Activated T-cell treated with anti-CD3 and anti-CD28 coated beads, Interleukin-2, amount 50 U/mL, for 1 hour (primary cell): ENCODE measurements at places on chromosomes 5 and 9.

- DNase-seq, result no peak
Observed at GRCh38 chr9:73202980-73203379, 51.3 kb downstream of the ANXA1 start.

- DNase-seq, result no peak
Observed at GRCh38 chr9:89657765-89658164, 53.0 kb downstream of the GADD45G start.

- no peak for DNase-seq
Observed at GRCh38 chr9:3337515-3338225, 188.1 kb downstream of the RFX3 start.

- DNase-seq, result no peak
Observed at GRCh38 chr5:3230254-3230653, 365.4 kb upstream of the IRX1 start.
